ENCODE measurements at places on chromosomes 16 and 17.

DNA sequence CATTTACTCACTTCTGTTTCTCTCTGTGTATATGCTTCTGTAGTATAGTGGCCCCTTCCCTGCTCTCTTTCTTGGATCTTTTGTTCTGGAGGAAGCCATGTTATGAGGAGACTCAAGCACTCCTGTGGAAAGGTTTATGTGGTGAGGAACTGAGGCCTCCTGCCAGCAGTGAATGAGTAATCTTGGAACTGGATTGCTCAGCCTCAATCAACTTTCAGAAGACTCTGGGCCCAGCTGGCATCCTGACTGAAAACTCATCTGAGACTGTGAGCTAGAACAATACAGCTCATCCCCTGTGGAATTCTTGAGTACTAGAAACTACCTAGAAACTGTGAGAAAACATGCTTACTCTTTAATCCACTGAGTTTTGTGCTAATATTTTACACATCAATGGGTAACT lies 133.1 kb upstream of the ZKSCAN2 start:
- H3K4me1 ChIP-seq: no peaks in the 10 kb centered on the region
- no peak overlapping the region for H3K4me3 ChIP-seq
- no peaks in the 10 kb centered on the region for H3K27me3 ChIP-seq

GRCh38 chr17:58096892-58097291 lies 13.7 kb downstream of the DYNLL2 start:
- no peaks in the 10 kb centered on the region for H3K4me1 ChIP-seq
- H3K36me3 ChIP-seq: peaks cover 6% of the 10 kb centered on the region
- no peak for DNase-seq
- no peaks in the 10 kb centered on the region for H3K27me3 ChIP-seq
- no peak overlapping the region for H3K4me3 ChIP-seq
- no peak overlapping the region for H3K27ac ChIP-seq

GRCh38 chr16:85221771-85222154 lies 109.5 kb upstream of the CIBAR2 start:
- DNase-seq: peak; percentile 77
- H3K36me3 ChIP-seq: no peaks in the 10 kb centered on the region
- H3K27ac ChIP-seq: no peak overlapping the region

GRCh38 chr16:29765167-29766032 lies 12.7 kb upstream of the ZG16 start:
- H3K4me3 ChIP-seq: no peak overlapping the region
- no peaks in the 10 kb centered on the region for H3K4me1 ChIP-seq
- no peaks in the 10 kb centered on the region for H3K36me3 ChIP-seq

Data from kidney (tissue), 22 donors.